Astrocyte (in vitro differentiated cells and primary cell): ENCODE measurements at places on chromosomes 1 and 21.
A peak's percentile ranks its signal among the peaks of the same experiment; 100 is the strongest.

DNA sequence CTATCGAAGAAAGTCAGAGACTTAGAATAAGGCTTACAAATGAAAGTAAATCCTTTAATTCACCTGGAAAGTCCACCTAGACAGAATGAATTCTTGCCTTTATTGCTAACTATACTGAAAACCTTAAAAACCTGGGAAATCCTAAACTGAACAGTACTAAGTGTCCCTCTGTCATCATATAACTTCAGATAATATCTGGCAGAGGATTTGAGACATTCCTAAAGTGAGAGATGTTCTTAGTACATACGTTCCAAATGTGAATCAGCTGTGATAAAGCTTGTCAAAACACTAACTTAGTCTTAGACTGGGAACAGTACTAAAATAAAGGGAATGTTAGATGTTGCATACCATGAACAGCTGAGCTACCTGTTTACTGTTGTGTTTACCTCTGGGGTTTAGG is 121.7 kb downstream of the TNFSF18 start:
- peaks cover 22% of the 10 kb centered on the region for H3K4me1 ChIP-seq
- peak overlapping the region; percentile 81 for H3K27ac ChIP-seq
- DNase-seq, result peak; percentile 67
- H3K4me3 ChIP-seq, result no peak overlapping the region
- H3K27me3 ChIP-seq, result no peaks in the 10 kb centered on the region
- H3K36me3 ChIP-seq, result no peaks in the 10 kb centered on the region

DNA sequence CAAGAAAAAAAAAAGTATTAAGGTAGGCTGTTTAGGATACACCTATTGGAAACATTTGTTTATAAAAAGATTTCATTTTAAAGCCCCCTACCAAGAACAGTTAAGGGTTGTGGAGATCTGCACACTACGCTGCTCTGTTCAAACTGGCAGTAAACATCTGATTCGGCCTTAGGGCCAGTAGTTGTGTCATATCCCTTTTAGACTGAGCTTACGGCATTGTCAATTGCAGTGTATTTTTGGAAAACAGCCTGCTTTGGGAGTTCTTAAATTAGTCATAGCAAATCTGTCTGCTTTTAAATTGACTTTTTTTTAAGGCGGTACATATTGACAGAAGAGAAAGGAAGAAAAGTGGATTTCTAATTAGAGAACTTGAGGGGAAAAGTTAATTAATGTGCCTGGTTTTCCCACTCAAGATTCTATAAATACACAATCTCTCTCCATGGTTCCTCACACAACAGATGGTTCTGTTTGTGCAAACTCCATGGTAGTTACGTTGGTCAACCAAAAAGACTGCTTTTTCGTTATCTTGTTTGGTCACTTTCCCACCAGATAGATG is 1.7 kb upstream of the ELK4 start:
- no peaks in the 10 kb centered on the region for H3K36me3 ChIP-seq
- H3K27ac ChIP-seq, result no peak overlapping the region
- peak; percentile 52 for DNase-seq
- H3K4me3 ChIP-seq, result no peak overlapping the region

GRCh38 chr1:82266351-82266750 is 465.6 kb downstream of the ADGRL2 start:
- H3K4me3 ChIP-seq, result no peak overlapping the region
- no peaks in the 10 kb centered on the region for H3K27me3 ChIP-seq
- no peaks in the 10 kb centered on the region for H3K4me1 ChIP-seq
- no peak for DNase-seq
- H3K36me3 ChIP-seq, result no peaks in the 10 kb centered on the region

DNA sequence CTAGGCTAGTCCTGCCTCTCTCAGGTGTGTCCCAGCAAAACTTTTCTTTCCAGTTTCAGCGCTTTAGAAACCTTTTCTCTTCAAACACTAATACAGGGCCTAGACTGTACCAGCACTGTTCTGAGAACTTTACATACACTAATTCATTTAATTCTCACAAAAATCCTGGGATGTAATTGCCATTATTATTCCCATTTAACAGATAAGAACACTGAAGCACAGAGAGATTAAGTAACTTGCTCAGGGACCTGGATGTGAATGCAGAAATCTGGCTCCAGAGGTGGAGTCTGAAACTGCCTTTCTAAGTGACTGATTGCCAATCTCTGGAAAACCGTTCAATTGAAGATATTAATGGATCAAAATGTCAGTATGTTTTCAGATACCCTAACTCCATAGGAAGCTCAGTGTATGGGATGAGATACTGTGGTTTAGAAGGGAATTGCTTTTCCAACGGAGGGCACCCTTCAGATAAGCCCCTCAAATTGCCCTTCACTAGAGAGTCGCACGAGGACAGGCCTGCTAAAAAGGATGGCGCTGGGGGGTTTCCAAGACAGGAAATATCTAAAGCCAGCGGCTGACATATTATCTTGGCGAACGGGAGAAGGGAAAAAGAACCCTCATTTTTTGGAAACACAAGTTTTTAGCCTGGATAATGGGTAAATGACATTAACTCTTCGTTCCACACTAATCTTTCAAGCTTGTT is 698 bp upstream of the UCK2 start:
- no peak overlapping the region for H3K27ac ChIP-seq
- DNase-seq, result no peak
- peaks cover 11% of the 10 kb centered on the region for H3K4me1 ChIP-seq
- no peaks in the 10 kb centered on the region for H3K27me3 ChIP-seq

GRCh38 chr1:100452641-100453040 is 85.3 kb upstream of the GPR88 start:
- H3K4me3 ChIP-seq, result no peak overlapping the region
- peak; percentile 32 for DNase-seq
- no peaks in the 10 kb centered on the region for H3K36me3 ChIP-seq
- no peak overlapping the region for H3K27ac ChIP-seq
- H3K4me1 ChIP-seq, result no peaks in the 10 kb centered on the region

- H3K4me1 ChIP-seq, result peaks cover 3% of the 10 kb centered on the region
- no peaks in the 10 kb centered on the region for H3K36me3 ChIP-seq
- no peak for DNase-seq
- no peak overlapping the region for H3K4me3 ChIP-seq
- no peak overlapping the region for H3K27ac ChIP-seq
Measured at GRCh38 chr1:47680815-47681475, 243.1 kb downstream of the FOXD2 start.

DNA sequence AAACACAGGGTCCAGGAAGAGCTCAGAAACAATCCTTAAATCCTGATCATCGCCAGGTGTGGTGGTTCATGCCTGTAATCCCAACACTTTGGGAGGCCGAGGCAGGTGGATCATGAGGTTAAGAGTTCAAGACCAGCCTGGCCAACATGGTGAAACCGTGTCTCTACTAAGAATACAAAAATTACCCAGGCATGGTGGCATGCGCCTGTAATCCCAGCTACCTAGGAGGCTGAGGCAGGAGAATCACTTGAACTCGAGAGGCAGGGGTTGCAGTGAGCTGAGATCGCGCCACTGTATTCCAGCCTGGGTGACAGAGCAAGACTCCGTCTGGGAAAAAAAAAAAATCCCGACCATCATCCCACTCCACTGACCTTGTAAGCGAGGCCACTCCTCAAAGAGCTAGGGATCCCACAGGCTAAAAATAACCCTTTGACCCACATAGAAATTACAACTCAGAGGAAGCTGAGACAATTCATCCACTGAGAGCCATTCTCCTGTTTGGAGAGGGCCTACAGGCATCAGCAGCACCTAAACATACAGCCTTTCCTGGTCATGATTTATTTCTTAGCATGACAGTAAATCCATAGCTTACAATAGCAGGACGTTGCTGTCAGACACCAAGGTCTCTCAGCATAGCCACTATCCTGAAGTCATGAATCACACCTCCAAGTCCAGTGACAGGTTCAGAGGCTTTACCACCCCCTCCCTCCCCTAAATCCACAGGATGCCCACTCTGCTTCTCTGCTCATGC is 66.7 kb downstream of the TGFBR3 start:
- no peaks in the 10 kb centered on the region for H3K27me3 ChIP-seq
- no peak for DNase-seq
- H3K4me3 ChIP-seq, result no peak overlapping the region
- no peak overlapping the region for H3K27ac ChIP-seq

GRCh38 chr1:164743976-164744375 is 185.0 kb downstream of the PBX1 start:
- no peak overlapping the region for H3K27ac ChIP-seq
- H3K36me3 ChIP-seq, result no peaks in the 10 kb centered on the region
- DNase-seq, result no peak
- no peak overlapping the region for H3K4me3 ChIP-seq

DNA sequence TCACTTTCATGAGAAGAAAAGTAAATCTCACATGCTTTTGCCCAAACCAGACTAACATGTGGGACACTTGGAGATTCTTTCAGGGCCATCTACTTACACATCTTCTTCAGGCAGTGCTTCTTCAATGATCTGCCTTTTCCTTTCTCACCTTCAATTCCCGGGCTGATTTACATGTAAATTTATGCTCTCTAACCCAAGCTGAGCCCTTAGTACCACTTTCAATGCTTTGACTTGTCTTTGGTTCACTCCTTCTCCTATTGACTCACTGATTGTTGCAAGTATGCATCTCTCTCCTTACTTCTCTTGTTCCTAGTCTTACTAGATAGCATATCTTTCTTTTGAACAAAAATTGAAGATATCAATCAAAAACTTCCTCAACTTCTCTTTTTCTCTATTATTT is 154.2 kb upstream of the DEPDC1 start:
- no peak overlapping the region for H3K4me3 ChIP-seq
- no peaks in the 10 kb centered on the region for H3K36me3 ChIP-seq
- no peak overlapping the region for H3K27ac ChIP-seq
- H3K27me3 ChIP-seq, result no peaks in the 10 kb centered on the region
- no peaks in the 10 kb centered on the region for H3K4me1 ChIP-seq
